Activated CD4-positive, alpha-beta T cell treated with anti-CD3 and anti-CD28 coated beads, Interleukin-10, Interleukin-2, amounts not matched to agents 100 ng/mL and 50 ng/mL, durations not matched to agents 16 hours and 8 hours (primary cell): ENCODE measurements at places on chromosomes 1 and 21.

DNA sequence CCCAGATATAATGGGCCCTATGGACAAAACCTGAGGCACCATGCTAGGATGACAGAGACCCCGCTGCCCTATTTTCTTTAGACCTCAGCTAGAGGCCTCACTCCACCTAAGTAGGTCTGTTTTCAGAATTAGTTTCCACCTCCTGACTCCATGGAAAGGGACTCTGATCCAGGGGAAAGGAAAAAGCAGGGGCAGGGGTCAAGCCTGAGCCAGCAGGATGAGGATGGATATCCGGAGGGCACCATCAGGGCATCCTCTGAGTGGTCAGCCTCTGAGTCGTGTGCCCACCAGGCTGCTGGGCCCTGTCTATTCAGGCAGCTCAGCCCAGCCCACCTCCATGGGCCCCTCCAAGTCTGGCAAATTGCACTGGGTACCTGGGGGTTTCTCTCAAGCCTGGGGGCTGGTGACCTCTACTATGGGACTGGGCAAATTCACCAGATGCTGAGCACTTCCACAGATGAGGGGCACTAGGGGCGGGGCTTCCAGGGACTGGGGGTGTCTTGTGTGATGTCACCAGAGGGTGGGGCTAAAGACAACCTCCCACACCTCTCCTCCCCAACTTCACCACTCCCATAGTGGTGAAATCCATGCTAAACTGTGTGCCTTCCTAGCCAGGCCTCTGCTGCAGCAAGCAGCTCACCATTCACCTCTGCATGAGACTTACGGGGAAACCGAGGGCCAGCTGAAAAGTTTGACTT lies 5.5 kb downstream of the PAQR7 start:
- DNase-seq: no peak

GRCh38 chr1:202659974-202660373 lies 50.3 kb downstream of the SYT2 start:
- DNase-seq: no peak

- DNase-seq: no peak
These were observed 10.1 kb downstream of the TNNI3K start for GRCh38 chr1:74245168-74245772.

DNA sequence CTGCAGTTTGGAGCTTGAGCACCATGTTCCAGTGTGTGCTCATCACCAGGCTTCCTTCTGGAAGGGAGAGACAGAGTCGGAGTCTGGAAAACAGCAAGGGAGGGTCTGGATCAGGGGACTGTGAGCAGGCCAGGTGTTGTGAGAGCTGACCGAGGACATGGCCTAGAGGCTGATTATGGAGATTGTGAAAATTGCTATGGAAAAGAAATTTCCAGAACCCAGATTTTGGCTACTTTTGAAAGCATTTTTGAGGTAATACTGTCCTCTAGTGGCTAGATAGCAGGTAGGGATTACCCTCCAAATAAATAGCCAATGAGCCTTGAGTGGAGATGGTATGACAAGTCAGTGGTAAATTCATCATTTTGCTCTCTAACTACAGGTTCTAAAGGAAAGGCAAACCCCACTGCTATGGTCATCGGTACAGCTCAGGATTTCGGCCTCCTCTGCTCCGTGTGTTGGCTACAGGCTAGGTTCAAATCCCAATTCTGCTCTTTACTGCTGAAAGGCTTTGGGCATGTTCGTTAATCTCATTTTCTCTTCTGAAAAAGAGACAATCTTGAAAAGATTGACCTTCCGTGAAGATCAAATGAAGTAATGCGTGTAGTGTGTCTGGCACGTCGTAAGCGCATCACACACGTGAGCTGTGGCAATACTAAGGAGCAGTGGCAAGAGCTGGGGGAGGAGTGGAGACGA lies 1.0 kb upstream of the HAO2 start:
- DNase-seq: peak; percentile 7

DNA sequence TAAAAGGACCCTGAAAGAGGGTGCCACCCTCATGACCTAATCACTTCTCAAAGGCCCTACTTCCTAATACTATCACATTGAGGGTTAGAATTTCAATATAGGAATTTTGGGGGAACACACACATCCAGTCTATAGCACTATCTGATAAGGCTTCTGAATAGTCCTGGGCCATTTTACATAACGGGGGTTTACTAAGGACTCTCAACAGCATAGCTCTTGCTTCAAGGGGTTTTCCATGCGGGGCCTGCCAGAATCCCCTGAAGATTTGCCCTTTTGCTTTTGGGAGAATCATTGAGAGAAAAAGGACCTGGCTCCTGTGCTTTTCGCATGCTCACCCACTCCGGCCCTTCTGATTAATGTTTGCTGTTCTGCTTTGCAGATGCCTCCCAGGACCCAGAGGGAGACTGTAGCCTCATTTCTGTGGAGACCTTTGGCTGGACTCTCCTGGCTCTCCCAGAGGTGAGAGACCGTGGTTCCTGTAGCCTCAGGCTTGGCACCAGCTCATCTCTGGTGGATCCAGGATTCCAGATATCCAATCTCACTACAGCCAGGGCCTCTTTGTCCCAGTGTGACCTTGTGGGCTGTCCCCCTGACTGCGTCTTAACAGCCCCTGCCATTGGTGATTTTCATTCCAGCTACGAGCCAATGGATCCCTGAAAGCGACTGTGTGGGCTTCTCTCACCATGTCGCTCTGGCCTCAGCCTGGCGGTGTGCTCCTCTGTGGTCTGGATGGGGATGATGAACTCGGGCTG lies 72.6 kb downstream of the DDR2 start:
- no peak for DNase-seq

GRCh38 chr1:2528966-2529783 lies 888 bp downstream of the HES5 start:
- peak; percentile 59 for DNase-seq

DNA sequence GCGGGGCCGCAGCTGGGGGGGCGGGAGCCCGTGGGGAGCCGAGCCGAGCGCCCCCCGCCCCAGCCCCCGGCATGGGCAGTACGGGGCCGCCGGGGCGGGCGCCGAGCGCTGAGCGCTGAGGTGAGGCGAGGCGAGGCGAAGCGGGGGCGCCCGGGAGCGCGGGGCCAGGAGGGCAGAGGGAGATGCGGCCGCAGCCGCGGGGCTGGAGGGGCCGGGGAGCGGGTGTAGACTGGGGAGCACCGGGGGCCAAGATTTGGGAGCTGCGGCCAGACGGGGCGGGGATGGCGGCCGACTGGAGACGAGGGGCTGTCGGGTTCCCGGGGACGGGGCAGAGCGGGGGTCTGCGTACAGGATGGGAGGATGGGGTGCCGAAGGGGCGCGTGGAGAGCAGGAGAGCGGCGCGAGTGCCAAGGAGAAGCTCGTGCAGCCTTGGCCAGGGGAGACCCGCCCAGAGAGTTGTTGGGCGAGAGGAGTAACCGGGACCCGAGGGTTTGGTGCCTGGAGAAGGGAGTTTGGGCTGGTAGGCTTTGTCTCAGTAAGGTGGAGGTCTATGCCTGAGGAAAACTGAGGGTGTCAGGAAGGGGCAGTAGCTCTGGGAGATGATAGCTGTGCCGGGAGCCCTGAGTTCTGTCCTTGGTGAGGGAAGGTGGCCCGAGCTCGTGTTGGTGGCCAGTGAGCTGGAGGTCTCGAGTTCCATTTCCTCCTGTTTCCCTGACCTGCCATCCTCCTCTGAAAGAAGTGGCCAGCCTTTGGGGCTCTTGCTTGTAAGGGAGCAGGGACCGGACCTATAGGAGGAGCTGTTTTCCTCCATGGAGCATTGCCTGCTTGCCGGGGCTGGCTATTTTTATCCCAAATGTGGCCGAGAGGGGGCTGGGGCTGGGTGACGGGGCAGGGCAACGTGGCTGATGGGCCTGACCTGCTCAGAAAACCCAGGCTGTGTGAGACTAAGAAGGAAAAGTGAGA lies 539 bp downstream of the ATP8B2 start:
- peak; percentile 58 for DNase-seq

DNA sequence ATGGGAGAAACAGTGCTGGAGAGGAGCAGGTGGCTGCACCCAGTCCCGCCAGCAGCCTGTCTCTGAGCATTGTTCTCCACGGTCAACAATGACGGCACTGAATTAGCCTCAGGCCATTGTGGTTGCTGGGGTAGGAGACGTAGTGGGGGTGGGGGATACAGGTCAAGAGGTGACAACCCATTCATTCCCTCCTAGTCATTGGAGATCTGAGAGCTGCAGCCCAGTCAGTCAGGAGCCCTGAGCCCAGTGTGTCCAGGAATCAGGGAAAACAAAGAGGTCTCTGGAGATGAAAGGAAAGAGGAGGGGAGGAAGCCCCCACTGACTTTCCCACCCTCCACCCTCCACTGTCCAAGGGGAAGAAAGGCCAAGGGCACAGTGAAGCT lies 15.3 kb downstream of the SMIM12 start:
- no peak for DNase-seq

DNA sequence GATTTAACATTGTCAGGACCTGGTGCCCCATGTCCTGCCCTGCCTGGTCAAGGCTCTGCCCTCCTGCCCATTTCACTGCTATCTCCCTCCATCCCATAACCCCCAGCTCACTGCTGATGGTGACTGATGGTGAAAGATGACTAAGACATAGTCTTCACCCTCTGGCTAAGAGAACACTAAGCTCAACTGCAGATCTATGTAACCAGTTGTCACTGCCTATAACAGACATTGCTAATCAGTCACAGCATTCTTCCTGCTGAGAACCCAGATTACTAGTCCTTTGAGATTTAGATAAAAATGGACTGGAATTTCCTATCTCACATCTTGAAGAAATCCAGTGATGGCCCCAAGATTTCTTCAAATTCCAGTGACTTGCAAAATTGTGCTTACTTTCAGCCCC lies 8.0 kb upstream of the ZNF362 start:
- no peak for DNase-seq
